ENCODE measurements at places on chromosomes 12 and 14. TPM values are rescaled to one million over a fixed set of nuclear protein-coding genes. Genes with fewer than 3 reads are reported as not detected.

DNA sequence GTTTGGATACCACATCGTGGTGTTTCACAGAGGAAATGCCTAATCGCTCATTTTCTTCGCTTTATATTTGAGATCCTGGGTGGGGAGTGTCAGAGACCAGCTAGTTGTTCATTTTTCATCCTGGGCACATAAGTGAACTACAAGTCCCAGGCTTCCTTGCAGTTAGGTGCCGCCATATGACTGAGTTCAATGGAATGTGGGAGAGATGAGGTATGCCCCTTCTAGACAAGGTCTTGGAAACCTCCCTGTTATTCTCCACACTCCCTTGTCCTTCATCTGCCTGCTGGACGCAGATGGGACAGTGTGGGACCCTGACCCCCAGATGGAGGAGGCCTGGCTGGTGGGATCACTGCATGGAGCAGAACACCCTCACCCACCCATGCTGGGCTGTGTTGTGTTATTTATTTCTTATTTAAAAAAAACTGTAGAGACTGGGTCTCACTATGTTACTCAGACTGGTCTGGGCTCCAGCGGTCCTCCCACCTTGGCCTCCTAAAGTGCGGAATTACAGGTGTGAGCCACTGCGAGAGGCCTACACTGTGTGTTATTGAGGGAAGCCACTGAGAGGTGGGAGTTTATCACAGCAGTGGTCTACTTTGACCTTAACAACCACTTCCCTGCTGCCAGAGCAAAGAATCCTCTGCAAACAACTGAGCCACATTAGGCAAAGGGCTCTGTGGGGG is 42.9 kb upstream of the VRK1 start:
- H3K4me1 ChIP-seq: no peaks in the 10 kb centered on the region
- H3K36me3 ChIP-seq: no peaks in the 10 kb centered on the region
- H3K27ac ChIP-seq: no peak overlapping the region
- no peaks in the 10 kb centered on the region for H3K27me3 ChIP-seq

GRCh38 chr12:94158666-94159065 is 10.3 kb downstream of the PLXNC1 start:
- H3K4me1 ChIP-seq: no peaks in the 10 kb centered on the region
- H3K27ac ChIP-seq: no peak overlapping the region
- no peak for DNase-seq

GRCh38 chr12:132285991-132286681 is 43.3 kb downstream of the GALNT9 start:
- peaks cover 12% of the 10 kb centered on the region for H3K4me1 ChIP-seq
- peak overlapping the region; percentile 23 for H3K4me3 ChIP-seq
- no peaks in the 10 kb centered on the region for H3K36me3 ChIP-seq
- H3K27me3 ChIP-seq: peaks cover 91% of the 10 kb centered on the region

ADSS1 gene
- 8.1 TPM for total RNA-seq

HNF1A gene
- total RNA-seq: 5.0 TPM
